ENCODE measurements at places on chromosomes 7 and 10.

DNA sequence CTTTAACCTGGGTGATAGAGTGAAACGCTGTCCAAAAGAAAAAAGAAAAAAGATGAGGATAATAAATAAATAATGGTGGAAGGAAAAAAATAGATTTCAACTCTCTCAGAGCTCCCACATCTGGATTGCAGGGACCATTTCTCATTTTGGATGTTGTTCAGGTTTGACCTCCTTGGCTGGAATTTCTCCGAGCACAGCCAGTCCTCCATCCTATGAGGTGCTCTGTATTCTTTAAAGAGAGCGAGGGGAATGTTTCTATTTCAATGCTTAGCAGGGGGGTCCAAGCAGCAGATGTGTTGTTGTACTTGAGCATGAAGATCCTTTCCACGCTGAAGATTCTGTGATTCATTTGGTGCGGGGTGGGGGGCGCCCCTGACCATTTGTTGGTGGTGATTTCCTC is 17.7 kb upstream of the SEPHS1 start:
- DNase-seq, result no peak

- no peak for DNase-seq
These were observed at the start of gene PAPSS2 for GRCh38 chr10:87659571-87660483. TSS of gene PAPSS2 (plus strand) at chr10:87659878. CDS start at chr10:87659982, 104 bp downstream.

DNA sequence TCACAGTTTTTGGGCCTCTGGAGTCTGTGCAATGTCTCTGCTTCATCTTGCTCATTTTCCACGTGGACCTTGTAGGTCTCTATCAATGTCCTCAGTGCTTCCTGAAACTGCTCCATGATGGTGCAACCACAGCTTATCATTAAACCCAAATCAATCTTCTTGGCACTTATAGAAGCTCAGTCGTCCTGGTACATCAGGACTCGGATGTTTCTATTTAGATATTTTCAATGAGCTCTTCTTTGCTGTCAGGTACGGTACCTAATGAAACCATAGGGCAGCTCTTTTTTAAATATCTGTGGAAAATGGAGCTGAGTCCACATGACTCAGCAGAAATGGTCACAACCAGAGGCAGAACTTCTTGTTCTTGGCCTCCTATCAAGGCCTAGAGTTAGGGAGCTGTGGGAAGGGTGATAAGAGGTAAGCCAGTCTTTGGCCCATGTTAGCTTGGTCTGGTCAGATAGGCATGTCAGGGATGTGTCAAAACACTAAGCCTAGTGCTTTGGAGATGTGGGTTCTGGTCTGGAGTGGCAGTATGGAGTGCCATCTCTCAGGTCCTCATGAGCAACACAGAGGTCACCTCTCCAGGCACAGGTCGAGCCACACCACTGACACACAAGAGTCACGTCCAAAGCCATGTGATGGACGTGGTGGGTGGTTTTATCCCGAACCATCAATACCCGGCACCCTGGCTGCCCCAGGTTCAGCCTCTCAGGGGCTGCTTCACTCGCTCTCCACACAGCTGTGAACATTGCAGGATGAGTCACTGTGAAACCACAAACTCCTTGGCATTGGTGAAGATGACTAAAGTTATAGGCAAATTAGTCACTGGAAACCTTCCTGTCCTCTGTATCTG is 87.0 kb downstream of the TBXAS1 start:
- DNase-seq, result peak; percentile 97

GRCh38 chr7:82179311-82179710 is 264.3 kb downstream of the CACNA2D1 start:
- no peak for DNase-seq

DNA sequence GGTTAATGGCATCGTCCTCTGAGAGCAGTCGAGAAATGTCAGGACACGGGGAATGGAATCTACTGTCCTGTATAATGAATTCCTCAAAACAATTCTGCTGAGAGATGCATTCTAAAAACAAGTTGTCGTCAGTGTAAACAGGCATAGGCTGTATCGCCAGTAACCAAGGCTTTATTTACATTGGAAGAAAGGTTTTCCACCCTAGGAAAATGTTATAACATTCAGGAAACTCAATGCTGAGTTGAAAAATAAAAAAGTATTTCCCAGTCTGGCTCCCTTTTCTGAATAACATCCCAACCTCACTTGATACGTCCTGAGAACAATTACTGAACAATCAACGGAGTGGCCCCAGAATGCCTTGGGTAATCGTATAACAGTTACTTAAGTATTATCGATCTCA is 79.6 kb upstream of the UCN3 start:
- no peak for DNase-seq

DNA sequence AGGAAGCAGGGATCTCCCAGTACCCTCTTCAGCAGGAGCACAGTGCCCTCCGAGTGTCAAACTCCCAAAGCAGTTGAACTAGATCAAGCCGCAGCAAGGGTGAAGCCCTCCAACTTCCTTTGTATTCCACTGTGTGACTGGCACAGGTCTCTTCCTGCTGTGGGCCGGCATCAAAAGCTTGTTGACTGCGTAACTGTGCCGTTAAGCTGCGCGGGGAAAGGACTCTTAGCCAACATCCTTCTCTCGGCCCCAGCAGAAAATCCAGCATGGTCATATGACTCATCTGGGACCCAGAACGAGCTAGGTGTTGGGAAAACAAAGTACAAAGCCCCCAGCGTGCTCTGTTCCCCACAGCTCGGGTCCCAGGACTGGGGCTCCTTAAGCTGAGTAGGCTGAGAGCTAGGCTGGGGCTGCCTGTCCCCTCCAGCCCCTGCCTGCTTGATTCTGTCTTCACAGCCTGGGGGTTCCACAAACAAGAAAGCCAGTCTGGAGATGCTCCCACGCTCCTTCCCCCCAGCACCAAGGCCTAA is 52.2 kb downstream of the COL17A1 start:
- DNase-seq, result no peak

GRCh38 chr10:111856631-111857030 is 326.9 kb downstream of the GPAM start:
- DNase-seq, result no peak

- DNase-seq, result peak; percentile 33
These were observed 360.0 kb upstream of the IGFBP3 start for GRCh38 chr7:46281071-46281470.

GRCh38 chr7:22477876-22478450 is 22.0 kb downstream of the STEAP1B start:
- no peak for DNase-seq

- no peak for DNase-seq
These were observed 99.5 kb upstream of the TNRC18 start for GRCh38 chr7:5523052-5523711.

DNA sequence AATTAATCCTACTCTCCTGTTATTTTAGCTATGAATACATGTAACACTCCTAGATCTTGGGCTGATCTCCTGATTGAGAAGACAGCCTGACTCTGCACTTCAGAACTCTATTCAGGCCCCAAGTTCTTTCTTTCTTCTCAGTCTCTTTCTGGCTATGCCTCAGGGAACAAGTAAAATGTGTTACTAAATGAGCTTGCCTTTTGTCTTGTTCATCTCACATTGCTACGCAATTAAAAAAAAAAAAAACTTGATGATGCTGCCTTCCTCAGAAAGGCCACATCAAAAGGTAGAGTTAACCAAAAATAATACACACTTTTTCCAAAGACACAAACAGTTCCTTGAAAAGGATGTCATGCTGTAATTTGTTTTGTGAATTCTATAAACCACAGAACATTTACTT is 258.1 kb downstream of the TWIST1 start:
- DNase-seq, result no peak

GRCh38 chr7:151003572-151003971 is 12.8 kb downstream of the NOS3 start:
- no peak for DNase-seq

- DNase-seq, result no peak
These were observed 31.2 kb upstream of the GATA3 start for GRCh38 chr10:8023321-8023720.

- DNase-seq, result no peak
These were observed 121.9 kb downstream of the GFRA1 start for GRCh38 chr10:116151076-116151475.

DNA sequence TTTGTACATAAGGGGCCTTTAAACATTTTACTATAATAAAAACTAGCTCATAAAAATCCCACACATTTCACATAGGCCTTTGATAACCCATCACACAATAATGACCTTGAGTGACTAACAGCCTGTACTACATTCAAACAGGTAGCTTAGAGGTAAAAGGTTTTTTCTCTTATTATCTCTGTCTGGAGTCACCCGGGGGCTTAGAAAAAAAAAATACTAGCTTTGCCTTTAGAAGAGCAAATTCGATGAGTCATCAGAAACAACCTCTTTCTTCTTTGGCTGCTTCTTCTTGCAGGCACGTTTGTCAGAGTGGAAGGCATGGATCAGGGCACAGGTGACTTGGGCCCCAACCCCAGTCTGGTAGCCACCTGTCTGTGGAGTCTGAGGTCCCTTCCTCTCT is 43.4 kb upstream of the ADO start:
- DNase-seq, result peak; percentile 15

GRCh38 chr10:131207584-131208532 is 103.7 kb downstream of the TCERG1L start:
- DNase-seq, result no peak

GRCh38 chr7:18445916-18446520 is 49.5 kb upstream of the HDAC9 start:
- no peak for DNase-seq

DNA sequence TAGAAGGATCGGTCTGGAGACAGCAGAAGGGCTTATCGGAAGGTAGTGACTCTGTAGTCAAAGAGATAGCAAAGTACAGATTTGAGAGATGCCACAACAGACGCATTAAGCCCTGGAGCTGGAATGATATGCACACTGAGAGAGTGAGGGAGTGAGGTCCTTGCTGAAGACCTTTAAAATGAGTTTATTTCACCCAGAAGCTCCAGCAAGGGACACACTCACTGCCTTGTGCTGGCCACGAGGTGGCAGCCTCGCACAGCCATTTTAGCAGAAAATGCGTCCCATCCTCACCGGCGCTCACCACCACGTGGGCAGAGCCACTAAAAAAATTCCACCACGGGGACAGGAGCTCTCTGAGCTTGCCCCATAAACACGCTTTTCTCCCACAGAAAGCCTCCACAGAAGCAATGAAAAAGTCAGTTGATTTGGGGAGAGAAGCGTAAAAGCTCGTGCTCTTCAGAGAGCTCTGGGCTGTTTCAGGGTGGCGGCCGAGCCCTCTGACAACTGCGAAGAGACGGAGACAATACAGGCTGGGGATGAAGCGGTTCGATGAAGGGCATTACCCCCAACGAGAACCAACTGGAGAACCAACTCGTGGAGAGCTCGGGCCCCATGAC is 163.0 kb upstream of the KLF14 start:
- DNase-seq, result no peak

DNA sequence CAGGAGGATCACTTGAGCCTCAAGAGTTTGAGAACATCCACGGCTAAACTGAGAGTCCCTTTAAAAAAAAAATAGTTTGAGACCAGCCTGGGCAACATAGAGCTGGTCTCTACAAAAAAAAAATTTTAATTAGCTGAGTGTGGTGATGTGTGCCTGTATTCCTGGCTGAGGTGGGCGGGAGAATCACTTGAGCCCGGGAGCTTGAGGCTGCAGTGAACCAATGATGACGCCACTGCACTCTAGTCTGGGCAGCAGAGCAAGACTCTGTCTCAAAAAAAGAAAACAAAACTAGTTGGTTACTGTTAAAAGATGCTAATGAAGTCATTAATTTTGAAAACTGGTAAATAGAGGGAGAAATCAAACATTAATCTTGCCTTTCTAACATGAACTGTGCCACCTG is 76.4 kb downstream of the MMRN2 start:
- no peak for DNase-seq

GRCh38 chr10:13470270-13470669 is 58.5 kb downstream of the BEND7 start:
- DNase-seq, result no peak

- peak; percentile 25 for DNase-seq
These were observed 27.1 kb downstream of the PRLHR start for GRCh38 chr10:118568327-118568848.

- DNase-seq, result no peak
These were observed 142.4 kb upstream of the LYZL1 start for GRCh38 chr10:29146311-29147100.

DNA sequence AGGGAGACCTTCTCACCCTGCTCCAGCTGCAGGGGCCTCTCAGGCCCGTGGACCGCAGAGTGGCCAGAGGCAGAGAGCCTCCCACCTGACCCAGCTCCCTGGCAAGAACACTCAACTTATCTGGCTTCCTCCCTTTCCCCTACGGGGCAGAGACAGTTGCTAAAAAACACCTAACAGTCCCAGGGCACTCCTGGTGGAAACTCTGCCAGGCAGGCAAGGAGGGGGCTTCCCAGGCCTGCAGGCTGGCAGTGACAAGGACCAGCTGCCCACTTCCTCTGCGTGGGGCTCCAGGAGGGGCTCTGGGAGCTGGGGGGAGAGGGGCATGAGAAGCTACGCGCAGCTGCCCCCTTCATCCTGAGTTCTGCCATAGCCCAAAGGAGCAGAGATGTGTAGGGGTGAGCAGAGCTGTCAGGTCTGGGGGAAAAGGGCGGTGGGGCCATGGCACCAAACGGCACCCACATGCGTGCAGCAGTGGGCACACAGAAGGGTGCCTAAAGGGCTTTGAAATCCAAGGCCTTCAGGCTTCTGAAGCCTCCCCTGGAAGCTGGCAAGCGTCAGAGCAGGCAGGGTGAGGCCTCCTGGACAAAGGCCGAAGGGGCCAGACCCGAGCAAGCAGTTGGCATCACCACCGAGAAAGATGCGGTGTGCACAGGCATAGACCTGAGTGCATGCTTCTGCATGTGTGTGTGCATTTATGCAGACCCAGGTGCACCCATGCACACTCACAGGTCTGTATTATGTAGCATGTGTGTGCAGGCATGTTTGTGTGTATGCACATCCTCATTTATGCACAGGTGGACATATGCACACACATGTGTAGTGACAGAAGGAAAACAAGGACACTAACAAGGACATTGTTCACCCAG is 14.4 kb downstream of the SPOCK2 start:
- no peak for DNase-seq

GRCh38 chr10:126686268-126686667 is 15.8 kb upstream of the C10orf90 start:
- DNase-seq, result no peak

- no peak for DNase-seq
These were observed 122.5 kb upstream of the SEM1 start for GRCh38 chr7:96832092-96832662.

DNA sequence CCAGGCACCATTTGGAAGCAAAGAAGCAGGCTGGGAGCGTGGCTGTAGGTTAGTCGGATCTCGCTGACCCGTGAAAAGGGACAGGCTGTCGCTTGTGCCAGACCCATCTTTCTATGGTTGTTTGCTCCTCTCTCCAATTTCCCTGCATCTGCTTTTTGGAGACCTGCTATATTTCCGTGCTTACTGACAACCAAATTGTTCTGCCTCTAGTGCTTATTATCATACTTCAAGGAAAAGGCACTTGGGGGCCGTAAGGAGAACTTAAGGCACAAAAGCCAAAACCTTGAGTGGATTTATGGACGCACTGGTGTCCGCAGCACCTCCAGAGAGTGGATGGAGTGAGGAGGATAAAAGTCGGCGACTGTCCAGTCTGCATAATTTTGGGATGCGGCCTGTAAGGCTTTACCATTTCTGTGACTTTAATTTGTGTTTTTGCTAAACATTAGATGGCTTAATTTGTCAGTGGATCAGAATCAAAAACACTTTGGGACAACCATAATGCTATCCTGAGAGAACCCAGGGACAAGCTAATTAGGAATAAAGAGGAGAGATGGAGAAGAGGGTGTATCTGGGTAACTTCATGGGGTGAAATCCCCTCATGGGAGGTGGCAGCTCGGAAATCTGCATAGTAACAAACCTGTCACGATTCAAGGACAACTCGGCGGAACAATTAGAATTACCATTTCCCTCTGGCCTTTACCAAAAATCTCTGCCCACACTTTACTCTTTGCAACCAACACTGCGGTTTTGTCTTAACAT is 206.7 kb downstream of the HDAC9 start:
- DNase-seq, result no peak

Data from foreskin keratinocyte (primary cell).